ENCODE measurements at places on chromosomes 13 and 19.

DNA sequence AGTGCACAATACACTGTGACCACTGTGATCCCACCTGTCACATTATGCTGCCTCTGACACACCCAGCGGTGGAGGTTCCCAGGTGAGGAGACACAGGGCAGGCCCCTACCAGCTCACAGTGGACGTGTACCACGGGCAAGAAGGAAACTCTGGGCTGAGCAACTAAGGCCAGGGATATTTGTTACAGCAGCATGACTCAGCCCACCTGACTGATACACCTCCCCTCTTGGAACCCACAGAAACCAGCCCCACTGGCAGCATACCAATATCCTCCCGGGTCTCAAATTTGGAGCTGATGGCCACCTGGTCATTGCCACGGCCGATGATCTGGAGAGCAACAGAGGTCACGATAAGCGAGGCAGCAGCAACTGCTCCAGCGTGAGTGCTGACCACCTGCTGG, 14.9 kb downstream of the KLC3 start:
- DNase-seq, result no peak

GRCh38 chr19:10424011-10424637, 3.8 kb downstream of the PDE4A start:
- DNase-seq, result peak; percentile 83

DNA sequence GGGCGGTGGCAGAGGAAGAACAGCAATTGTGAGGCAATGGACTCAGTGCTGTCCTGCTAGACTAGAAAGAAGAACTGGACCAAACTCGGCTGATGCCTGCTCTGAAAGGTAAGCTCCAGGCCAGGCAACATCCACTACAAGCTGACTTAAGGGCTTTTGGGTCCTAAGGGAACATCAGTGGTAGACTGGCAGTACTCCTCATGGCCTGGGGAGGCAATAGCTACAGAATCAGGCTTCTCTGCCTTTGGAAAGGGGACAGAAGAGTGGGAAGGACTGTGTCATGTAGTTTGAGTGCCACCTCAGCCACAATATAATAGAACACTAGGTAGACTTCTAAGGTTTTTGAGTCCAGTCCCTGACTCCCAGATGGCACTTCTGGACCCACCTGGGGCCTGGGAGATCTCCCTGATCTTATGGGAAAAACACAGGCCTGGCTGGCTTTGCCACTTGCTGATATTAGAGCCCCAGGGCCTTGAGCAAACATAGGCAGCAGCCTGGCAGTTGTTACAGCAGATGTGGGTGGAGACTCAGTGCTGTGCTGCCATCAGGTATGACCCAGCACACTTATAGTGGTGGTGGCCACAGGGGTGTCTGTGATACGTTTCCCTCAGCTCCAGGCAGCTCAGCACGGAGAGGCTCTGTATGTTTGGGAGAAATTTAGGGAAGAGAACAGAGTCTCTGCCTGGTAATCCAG, 9.2 kb upstream of the CLC start:
- no peak for DNase-seq

- DNase-seq, result no peak
Measured at GRCh38 chr13:50386541-50387050, 371.4 kb downstream of the KCNRG start.

GRCh38 chr13:88862095-88862620, 1191.0 kb downstream of the SLITRK5 start:
- no peak for DNase-seq

- DNase-seq, result no peak
Measured at GRCh38 chr19:39752390-39752789, 14.6 kb upstream of the CLC start.

- no peak for DNase-seq
Measured at GRCh38 chr13:86409466-86410241, 610.4 kb upstream of the SLITRK6 start.

- no peak for DNase-seq
Measured at GRCh38 chr13:44697058-44697457, 120.9 kb upstream of the TSC22D1 start.

DNA sequence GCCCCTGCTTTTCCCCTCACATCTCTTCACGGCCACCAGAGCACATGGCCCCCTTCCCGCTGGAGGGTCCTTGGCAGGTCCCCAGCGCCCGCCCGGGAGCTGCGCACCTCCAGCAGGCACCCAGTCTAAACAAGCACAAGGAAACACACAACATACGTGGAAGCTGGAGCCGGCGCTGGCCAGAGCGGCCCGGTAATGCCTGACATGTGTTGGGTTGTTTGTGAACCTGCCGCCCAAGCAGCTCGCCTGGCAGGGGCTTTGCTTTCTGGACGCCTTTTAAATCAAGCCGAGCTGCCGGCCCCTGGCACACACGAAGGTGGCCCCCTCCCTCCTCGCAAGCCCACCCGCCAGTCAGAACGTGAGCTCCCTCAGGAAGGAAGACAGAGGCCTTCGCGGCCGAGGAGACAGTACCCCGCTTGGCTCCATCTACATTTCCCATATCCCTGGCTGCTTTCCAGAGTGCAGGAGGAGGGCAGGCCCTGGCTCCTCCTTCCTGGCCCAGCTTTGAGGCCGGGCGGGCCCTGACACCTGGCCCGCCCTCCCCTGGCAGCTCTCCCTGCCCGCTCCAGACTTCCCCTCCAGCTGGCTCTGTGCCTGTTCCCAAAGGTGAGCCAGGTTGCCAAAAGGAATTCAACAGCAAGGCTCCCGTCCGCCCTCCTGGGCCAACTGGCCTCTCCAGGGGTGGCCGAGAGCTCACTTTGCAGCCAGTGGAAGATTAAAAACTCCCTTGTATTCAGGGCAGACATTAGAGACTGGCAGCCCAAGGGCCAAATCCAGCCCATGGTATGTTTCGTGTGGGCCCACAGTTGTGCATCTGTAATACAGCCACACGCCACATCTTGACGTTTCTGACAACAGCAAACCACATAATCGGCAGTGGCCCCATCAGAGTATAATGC, 28.7 kb downstream of the COMP start:
- DNase-seq, result no peak

GRCh38 chr19:38848299-38849146, 1.3 kb downstream of the HNRNPL start:
- peak; percentile 59 for DNase-seq

GRCh38 chr19:29299416-29300380, 86.7 kb upstream of the UQCRFS1 start:
- no peak for DNase-seq

DNA sequence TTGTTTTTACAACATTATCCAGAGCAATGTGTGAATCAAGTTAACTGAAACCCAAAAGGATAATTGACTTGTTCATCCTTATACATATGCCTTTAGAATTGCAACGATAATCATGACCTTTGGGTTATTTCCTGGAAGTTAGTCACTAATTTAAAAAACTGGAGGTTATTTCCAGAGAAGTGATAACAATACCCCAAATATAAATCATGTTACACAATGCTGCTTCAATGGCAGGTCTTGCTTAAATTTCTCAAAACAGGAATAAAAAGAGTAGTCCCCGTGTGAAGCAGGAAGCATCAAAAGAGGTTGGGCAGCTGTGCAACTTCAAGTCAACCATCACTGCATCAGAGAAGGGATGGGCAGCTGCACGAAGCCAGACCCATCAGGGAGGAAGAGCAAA, 134.4 kb downstream of the EFNB2 start:
- no peak for DNase-seq

DNA sequence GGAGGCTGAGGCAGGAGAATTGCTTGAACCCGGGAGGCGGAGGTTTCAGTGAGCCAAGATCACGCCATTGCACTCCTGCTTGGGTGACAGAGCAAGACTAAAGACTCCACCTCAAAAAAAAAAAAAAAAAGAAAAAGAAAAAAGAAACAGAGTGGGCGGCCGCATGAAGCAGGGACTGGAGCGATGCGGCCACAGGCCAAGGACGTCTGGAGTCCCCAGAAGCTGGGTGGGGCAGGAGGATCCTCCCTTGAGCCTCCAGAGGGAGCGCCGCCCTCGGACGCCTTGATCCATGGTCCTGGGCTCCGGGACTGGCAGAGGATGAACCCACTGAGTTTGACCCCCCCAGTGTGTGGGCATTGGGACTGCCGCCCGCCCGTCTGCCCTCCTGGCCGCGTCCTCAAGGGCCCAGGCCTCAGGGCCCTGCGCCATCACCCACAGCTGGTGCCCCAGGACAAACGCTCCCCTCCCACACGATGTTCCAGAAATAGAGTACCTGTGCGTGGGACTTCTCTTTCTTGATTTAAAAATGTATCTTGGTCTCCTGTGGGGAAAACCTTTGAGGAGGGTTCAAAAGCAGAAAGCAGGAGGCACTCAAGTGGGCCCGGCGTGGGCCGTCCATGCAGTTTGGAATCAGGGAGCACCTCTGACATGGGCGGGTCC, 15.5 kb downstream of the BTBD2 start:
- DNase-seq, result no peak

DNA sequence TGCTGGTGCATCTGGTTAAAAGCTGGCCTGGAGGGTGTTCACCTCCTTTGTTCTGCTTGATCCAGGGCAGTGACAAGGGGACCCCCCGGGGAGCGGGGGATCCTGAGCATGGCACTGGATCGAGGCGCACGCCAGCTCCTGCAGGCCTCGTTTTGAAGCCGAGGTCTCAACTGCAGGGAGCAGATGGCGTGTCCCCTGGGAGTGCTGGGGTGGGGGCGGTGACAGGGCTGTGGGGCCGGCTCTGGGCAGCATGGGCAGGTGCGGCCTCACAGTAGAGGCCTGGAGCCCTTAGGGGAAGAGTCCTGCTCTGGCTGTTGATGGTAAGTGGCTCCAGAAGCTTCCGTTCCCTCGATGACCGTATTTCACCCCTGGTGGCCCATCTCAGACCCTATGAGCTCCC, 51.8 kb downstream of the CRTC1 start:
- DNase-seq, result no peak

DNA sequence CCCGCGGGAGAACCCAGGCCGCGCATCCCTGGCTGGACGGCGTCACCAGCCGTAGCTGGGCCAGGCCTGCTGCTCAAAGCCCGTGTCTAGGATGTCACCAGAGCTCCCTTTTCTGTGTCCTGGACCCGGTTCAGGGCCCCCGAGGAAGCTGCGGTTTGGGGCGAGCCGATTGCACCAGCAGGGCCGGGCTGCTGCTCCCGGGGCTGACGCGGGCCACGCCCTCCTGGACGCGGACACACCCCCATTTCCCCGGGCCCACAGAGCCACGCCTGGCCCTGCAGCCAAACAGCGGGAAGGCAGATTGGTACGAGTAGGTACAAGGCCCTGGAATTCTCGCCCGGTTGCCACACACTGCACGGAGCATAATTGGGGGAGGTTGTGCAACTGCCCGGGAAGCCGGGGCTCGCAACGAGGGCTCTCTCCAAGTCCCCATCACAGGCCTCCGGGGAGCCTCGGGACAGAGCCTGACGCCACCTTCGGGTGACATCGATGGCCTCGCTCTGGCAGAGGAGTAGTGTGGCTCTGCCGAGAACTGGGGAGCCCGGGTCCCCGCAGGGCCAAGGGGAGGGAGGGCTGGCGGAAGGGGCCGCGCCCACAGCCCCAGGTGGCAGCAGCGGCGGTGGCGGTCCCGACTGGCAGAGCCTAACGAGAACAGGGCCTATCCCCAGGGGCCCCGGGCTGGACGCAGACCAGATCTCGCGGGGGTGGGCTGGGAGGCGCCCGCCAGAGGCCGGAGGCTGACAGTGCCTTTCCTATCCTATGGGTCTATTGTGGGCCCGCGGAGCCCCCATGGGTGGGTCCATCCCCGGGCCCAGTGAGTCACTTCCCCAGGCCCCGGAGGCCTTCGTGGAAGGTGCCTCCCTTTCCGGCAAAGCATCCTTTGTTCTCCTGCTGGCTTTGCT, 23.5 kb downstream of the KCTD15 start:
- peak; percentile 76 for DNase-seq

GRCh38 chr19:54873990-54874389, at the start of gene FCAR:
FCAR (plus strand) TSS chr19:54874235; CDS start chr19:54874290, 55 bp downstream.
- DNase-seq, result no peak

DNA sequence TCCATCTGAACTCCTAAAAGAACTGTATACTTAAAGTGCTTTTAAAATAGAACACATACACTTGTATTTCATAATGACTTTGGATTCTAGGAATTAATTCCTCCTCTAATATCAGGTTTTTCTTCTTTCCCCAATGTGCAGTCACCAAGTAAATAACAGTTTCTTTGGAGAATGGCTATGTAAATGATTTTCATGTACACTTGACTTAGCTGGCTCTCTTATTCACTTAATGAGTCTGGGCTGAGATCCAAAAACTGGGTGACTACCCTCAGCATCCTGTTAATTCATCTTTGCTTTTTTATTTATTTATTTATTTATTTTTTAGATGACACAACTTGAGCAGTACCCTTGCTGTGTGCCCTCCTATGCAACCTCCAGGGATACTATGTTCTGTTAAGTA, 1003.7 kb downstream of the SLITRK1 start:
- DNase-seq, result no peak

- DNase-seq, result no peak
Measured at GRCh38 chr19:15424692-15425272, 6.0 kb upstream of the AKAP8L start.

GRCh38 chr19:52646571-52647217, 8.5 kb upstream of the ZNF83 start:
- DNase-seq, result no peak

DNA sequence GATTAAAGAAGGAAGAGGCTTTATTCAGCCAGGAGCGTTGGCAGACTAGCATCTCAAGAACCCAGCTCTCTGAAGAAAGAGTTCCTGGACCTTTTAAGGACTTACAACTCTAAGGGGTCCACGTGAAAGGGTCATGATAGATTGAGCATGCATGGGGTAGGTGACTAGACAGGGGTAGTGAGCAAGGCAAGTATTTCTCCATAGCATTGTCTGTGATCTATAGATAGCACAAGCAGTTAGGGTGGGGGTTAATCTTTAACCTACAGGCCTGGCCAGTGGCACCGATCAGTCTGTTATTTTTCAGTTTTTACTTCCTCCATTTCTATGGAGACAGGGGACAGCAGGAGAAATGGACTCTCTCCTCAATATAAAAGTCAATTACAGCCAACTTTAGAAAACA, 983.7 kb downstream of the SLITRK1 start:
- no peak for DNase-seq

- no peak for DNase-seq
Measured at GRCh38 chr13:44116562-44117332, 237.0 kb downstream of the LACC1 start.

DNA sequence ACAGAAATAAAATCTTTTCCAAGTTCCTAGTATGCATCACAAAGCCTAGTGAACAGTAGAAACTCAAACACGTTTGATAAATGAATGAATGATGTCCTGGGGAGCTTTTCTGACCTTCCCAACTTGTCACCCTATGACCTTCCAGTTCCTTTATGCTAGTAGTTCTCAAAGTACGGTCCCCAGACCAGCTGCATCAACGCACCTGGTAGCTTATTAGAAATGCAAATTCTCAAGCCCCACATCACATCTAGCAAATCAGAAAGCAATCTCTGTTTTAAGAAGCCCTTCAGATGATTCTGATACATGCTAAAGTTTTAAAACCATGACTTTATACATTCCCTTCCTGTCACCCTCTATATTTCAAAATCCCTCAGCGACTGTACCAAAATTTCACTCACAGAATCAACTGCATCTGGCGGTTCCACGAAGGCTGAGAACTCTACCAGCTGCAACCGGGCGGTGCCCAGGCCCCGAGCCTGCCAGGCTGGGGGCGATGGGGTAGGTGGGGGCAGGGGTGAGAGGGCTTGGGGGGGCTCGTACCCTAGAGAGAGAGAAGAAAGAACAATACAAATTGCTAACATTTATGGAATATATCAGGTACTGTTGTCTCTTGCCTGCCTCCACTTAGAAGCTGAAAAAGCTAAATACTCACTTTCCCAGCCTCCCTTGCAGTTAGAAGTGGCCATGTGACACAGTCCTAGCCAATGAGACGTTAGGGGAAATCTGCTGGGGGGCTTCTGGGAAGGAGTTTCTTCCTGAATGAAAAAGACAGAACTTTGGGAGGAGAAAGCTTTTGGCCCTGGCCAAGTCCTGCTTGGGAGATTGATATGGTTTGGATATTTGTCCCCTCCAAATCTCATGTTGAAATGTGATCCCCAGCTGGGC, 13.3 kb downstream of the CD37 start:
- DNase-seq, result no peak

Measured in stimulated activated effector memory CD8-positive, alpha-beta T cell treated with anti-CD3 and anti-CD28 coated beads, Interleukin-12 subunit alpha, Interleukin-12 subunit beta, amount 100 ng/mL, for 72 hours (primary cell).